ENCODE measurements at places on chromosomes 7 and 10.

DNA sequence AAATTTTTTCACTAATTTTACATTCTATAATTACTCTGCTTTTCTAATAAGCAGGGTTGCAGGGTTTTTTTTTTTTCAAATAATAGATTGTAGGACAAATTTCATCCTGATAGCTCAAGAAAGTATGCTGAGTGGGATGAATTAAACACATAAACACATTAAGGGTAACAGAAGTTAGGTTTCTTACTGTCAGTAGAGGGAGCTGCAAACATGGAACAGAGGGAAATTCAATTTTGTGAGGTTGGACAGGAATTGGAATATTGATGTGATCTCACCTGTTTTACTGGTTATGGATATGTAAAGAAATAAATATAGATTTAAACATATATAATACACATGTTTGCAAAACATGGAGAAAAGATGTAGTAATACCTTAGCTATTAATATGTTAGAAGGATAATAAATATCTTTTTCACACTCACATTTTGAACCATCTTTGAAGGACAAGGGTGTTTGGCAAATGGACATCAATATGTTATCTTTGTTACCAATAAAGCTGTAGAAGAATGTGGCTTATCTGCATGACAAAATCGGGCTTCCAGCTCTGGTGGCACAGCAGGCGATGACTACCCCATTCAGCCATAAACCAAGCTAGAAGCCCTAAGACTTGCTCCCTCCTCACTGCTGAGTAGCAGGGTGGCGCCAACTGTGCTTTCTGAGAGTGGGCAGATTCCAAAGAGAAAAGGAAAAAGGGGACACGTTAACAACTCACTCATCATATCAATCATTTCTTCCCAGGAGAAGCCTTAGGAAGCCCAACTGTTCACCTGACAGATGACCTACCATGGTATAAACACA is 1257.4 kb downstream of the GATA3 start:
- DNase-seq, result no peak

GRCh38 chr7:101625031-101625791 is 3.9 kb downstream of the MYL10 start:
- no peak for DNase-seq

DNA sequence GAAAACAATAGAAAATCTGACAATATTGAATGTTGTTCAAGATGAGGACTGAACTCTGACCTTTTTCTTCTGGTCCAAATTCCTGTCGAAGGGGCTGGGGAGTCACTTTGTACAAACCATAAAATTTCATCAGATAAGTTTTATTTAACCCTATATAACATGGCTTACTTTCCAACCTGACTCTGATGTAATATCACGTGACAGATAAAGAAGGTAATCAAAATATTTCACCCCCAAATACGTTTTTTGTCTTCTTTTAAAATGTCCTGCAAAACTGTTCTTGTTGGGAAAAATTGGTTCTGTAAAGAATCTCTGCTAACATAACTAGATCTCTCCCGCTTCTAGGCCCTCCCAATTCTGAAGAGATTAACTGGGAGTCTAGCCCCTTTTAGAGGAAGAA is 90.9 kb upstream of the MDFIC start:
- DNase-seq, result no peak

DNA sequence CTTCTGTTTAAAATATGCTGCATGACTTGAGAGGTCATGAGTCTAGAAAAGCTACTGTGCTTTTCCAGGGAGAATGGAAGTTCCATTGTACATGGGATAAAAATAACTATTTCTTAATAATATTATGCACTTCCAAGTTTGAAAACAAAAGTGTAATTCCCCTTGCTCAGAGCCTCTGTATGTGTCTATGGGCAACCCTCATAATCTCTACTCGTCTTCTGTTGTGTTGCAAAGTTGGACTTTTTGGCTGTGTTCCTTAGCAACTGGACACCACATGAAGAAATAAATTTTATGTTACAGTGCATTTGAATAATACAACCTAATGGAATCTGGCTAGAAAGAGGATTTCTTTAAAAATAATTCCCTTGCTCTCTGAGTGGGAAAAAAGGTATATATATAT is 242.6 kb downstream of the TWIST1 start:
- no peak for DNase-seq

GRCh38 chr7:54615537-54615936 is 73.4 kb downstream of the VSTM2A start:
- no peak for DNase-seq
